Urothelium cell line (cell line): ENCODE measurements at places on chromosomes 13 and 19.

DNA sequence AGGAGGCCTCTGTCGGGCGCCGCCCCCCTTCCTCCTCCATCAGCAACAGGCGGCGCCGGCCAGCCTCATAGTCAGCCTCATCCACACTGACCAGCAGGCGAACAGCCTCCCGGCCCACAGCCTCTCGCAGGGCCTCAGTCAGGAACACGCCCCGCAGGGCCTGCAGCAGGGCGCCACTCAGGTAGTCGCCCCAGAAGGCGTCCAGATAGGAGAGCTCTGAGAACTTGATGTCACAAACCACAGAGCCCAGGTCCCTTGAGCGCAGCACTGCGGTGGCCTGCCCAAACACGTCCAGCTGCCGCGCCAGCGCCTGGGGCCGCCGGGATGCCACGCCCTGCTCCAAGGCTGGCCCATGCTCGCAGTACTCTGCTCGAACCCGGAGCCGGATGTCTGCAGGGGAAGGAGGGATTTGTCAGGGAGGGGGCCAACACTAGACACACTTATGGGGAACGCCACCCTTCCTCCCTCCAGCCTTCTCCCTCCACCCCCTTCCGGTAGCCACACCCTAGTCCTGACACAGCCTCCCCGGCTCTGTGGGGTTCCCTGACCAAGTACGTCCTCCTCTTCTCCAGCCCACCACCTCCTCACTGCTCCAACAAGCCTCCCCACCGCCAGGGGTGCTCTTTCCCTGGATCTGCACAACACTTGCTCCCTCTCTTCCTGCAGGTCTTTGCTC is 17.9 kb downstream of the DEDD2 start:
- no peak for DNase-seq

GRCh38 chr19:49498475-49498874 is 2.2 kb downstream of the RPS11 start:
- no peak for DNase-seq

GRCh38 chr13:105825071-105825470 is 710.4 kb downstream of the EFNB2 start:
- no peak for DNase-seq

GRCh38 chr19:4807188-4807587 is 15.7 kb downstream of the FEM1A start:
- DNase-seq = no peak

DNA sequence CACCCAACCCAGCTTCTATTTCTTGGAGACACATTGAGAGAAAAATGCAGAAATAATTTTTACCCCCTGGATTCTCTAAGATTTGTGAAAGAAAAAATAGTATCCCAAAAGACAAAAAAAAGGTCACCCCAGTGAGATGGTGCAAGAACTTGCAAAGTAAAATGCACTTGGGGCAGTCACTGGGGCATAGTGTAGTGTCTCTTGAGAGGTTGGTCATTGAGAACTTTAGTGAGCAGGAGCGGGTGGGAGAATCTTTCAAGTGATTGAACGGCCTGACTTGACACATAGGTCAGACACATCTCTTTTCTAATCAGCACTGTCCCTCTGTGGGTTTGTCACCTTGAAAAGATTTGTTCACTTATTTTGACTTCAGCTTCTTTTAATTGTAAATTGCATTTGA is 2.4 kb downstream of the ZNF85 start:
- no peak for DNase-seq

- DNase-seq = no peak
These were observed 29.5 kb upstream of the RBM26 start for GRCh38 chr13:79435561-79435990.

DNA sequence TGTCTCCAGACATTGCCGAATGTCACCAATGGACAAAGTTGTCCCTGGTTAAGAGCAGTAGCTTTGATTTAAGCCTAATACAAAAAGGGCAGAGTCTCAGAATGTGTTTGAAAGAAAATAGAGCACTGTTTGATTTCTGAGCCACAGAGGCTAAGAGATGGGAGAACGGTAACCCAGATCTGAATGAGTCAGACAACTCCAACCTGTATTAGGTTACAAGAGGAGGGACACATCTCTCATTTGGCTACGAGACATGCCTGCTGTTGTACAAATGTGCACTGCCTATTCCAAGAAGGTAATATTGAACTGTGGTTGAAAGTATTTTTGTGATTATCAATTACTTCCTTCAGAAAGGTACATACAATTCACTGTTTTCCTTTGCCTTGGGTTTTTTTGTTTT is 4.9 kb upstream of the HSPH1 start:
- peak; percentile 37 for DNase-seq

- no peak for DNase-seq
These were observed 198.7 kb upstream of the SERP2 start for GRCh38 chr13:44174769-44175425.

DNA sequence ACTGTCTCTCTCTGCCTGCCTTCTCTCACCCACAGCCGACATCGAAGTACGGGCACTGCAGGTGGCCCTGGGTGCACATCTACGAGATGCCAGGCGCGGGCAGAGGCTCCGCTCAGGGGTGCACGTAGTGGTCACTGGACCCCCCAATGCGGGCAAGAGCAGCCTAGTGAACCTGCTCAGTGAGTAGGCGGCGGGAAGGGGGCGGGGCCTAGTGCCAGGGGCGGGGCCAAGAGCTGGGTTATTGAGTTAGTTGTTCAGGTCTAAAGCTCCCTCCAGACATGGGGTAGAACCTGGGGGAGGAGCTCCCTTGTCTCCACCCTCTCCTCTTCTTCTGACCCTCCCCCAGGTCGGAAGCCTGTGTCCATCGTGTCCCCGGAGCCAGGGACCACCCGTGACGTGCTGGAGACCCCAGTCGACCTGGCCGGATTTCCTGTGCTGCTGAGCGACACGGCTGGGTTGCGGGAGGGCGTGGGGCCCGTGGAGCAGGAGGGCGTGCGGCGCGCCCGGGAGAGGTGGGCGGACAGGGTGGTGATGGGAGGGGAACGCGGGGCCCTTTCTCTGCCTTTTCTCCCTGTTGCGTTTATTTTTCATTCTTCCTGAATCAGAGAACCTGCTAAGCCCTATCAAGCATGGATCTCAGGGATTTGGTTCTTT is 1.9 kb downstream of the GTPBP3 start:
- DNase-seq = no peak

DNA sequence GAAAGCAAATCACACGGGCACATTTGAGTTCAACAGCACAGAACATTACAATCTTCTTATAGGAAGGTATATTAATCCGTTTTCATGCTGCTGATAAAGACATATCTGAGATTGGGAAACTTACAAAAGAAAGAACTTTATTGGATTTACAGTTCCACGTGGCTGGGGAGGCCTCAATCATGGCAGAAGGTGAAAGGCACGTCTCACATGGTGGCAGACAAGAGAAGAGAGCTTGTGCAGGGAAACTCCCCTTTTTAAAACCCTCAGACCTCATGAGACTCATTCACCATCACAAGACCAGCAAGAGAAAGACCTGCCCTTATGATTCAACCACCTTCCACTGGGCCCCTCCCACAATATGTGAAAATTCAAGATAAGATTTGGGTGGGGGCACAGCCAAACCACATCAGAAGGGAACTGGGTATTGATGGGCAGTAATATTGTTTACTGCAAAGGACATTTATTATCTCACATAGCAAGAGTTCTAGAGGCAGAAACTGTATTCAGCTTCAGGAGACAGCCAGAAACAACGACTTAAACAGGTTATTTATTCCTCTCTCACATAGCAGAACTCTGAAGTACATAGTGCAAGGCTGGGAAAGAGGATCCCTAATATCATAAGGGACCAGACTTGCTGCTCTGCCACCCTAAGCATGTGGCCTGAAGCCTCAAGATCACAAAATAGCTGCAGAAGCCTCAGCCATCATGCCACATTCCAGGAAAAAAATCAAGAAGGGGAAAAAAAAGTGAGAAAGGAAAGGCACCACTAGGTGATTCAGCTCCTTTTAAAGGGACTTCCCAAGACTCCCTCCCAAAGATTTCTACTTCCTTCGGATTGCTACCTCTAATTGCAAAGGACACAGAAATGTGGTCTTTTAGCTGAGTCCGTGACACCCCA is 23.1 kb downstream of the FXYD5 start:
- DNase-seq = no peak

DNA sequence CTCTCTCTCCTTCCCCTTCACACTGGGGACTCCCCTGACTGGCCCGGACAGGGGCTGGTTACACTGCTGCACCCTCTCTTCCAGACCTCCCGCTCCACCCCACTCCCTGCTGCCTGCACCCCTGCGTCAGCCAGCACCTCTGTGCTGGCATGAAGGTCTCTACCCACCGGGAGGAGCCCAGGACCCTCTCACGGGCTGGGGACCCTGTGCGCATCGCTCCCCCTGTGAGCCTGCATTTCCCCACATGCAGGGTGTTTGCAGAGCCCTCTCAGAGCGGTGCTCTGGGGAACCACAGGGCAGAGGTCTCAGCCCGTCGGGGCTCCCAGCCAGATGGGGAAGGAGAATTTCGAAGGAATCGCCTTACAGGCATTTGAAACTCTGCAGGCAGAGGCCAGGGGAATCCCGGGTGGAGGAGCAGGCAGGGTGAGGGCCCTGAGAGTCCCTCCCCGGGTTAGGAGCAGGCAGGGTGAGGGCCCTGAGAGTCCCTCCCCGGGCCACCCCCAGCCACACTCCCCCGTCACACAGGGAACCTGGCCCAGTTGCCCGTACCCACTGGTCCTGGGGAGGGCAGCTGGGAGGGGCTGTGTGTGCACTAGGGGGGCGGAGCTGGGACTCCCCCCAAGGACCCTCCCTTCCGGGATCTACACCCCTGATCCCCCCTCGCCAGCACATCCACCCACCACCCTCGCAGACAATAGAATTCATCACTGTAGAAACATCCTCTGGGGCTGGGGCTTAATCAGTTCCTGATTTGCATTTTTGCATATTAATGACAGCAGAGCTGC is 16.3 kb upstream of the TCF3 start:
- no peak for DNase-seq

GRCh38 chr19:31104451-31104850 is 244.8 kb downstream of the TSHZ3 start:
- no peak for DNase-seq

DNA sequence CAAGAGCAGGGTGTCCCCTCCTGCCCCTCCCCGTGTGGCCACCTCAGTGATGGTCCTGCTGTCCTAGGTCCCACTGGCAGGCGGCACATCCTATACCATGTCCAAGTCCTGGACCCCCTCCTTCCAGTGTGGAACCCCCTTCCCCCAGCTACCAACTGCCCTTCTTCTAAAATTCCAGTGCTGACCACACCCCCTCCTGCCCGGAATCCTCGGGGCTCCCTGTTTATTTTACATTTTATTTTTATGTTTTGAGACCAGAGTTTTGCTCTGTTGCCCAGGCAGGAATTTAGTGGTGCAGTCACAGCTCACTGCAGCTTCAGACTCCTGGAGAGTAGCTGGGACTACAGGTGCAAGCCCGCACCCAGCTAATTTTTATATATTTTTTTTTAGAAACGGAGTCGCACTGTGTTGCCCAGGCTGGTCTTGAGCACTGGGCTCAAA is 945 bp upstream of the CPAMD8 start:
- no peak for DNase-seq

DNA sequence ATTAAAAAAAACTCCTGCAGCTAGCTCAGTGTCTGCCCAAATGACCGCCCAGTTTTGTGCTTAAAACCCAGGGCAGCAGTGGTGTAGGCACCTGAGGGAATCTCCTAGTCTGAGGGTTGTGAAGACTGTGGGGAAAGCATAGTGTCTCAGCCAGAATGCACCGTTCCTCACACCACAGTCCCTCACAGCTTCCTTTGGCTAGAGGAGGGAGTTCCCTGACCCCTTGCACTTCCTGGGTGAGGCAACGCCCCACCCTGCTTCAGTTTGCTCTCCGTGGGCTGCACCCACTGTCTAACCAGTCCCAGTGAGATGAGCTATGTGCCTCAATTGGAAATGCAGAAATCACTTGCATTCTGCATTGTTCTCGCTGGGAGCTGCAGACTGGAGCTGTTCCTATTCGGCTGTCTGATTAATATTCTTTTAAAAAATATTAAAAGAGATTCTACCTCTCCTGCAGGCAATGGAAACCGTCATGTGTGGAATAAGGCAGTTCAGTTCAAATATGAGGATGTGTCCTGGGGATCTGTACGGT is 645.7 kb downstream of the FGF9 start:
- no peak for DNase-seq

DNA sequence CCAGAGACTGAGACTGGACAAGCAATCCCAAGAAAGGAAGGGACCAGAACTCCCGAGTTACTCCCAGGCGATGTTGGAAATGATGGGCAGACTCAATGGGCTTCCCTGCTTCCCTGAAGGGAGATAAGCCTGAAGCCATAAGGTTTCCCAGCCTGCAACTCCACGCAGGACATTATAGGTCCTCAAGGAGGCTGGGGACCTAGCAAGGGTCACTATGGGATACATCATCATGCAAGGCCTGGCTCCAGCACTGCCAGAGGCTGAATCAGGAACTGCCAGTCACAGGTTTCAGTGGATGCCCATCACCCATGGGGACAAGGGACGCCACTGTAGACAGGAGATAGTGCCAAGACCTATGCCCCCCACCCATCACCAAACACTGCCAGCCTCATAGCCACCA is 338.7 kb downstream of the IRS2 start:
- DNase-seq = peak; percentile 42

DNA sequence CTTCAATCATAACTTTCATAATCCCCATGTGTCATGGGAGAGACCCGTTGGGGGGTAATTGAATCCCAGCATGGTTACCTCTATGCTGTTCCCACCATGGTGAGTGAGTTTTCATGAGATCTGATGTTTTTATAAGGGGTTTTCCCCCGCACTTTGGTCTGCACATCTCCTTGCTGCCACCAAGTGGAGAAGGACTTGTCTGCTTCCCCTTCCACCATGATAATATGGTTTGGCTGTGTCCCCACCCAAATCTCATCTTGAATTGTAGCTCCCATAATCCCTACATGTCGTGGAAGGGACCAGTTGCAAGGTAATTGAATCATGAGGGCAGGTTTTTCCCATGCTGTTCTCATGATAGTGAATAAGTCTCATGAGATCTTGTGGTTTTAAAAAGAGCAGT is 524.9 kb downstream of the SLITRK5 start:
- DNase-seq = no peak

GRCh38 chr13:51742611-51743010 is 61.4 kb downstream of the DHRS12 start:
- DNase-seq = no peak

DNA sequence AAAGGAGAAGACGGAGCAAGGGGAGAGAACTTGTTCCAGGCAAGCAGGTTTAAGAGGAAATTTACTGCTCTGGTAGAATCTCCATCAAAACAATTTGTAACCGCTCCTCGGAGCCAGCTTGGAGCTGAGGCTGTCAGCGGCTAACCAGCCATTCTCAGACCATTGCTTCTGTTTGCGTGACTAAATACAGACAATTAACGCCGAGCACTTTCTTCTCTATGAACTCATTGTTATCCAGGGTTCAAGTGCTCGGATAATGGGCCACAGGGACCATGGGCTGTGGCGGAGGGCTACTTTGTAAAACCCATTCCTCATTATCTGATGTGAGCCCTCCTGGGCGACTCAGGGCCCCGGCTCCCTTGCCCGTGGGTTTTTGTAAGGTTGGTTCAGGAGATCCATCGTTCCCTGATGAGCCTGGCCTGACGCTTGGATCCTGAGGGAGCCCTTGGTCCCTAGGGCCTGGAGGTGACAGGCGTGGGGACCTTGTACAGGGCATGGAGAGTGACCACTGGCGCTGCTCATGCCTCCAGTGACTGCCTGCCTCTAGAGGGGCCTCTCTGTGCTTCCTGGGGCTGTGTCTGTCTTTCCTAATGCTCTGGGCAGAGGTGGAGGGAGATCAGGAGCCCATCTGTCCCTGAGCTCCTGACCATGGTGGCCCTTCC is 61.5 kb upstream of the ZNF536 start:
- DNase-seq = no peak

GRCh38 chr13:61831026-61831425 is 415.4 kb upstream of the PCDH20 start:
- no peak for DNase-seq
